ENCODE measurements at places on chromosomes 2 and 18.

DNA sequence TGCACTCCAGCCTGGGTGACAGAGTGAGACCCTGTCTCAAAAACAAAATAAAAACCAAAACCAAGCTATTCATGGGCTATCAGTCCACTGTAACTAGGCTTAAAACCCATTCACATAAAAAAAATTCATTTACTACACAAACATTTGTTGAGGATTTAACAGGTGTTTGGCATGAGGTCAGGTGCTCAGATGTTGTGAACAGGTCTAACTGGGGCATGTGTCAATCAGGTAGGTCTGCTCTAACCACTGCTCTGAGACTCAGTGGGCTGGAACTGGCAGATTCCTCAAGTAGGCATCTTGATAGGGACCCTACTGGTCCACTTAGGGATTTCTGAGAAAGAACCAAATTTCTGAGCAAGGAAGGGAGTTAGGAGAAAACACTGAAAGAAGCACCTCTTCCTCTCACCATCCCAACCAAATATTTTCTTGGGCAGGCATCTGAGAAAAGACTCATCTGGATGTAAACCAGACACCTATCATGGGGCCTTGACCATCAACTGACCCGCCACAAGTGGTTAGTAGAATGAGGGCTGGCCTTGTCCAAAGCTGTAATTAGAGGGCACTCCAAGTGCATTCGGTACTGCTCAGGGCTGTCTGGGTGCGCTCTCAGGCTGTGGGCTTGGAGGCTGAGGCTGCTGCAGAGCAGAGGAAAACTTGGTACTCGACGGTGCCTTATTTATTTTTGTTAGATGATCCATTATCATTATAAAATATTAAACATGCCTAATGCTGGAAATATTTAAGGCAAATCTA lies 33.9 kb downstream of the WIPF1 start:
- no peak for DNase-seq

- no peak for DNase-seq
These were observed 969.7 kb downstream of the DCDC2C start for GRCh38 chr2:4673025-4673489.

DNA sequence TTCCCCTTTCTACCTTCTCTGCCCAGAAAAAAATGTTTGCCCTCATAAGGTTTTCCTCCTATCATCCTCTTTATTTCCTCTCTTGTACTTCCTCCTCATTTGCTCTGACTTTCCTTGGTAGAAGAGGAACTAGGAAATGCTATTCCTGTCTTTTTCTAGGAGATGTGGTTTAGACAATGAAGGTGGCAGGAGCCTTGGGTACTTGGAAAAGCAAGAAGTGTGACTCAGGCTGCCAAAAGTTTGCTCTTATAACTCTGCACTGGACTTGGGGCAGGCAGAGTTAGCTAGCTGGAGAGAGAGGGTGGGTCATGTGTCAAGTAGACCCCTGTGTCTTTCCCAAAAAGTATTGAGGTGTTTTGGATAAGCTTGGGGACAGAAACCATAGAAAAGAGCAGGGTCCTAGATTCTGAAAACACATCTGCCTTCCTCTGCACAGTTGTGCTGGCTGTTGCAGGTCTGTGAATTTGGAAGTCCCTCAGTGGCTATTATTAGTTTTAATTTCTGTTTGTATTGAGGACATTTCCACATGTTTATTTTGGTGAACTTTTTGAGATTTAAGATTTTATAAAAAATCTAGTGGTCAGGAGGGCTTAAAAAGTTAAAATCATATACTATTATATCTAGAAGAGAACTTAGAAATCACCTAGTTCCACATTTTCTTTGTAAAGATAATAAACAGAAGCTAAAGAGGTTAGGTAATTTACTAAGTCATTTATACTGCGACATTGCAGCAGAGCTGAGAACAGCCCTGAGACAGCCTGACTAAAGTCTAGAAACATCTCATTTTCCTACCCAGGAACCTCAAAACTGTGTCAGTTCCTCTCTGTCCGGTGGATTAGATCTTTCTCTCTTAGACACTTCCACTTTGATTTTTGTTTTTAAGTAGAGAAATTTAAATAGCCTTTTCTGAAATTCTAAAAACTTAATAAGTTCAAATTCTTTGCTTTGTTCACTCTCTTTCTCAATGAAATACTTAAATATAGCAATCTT lies 16.0 kb downstream of the INSIG2 start:
- no peak for DNase-seq

- no peak for DNase-seq
These were observed 21.9 kb upstream of the MCFD2 start for GRCh38 chr2:46937471-46937901.

DNA sequence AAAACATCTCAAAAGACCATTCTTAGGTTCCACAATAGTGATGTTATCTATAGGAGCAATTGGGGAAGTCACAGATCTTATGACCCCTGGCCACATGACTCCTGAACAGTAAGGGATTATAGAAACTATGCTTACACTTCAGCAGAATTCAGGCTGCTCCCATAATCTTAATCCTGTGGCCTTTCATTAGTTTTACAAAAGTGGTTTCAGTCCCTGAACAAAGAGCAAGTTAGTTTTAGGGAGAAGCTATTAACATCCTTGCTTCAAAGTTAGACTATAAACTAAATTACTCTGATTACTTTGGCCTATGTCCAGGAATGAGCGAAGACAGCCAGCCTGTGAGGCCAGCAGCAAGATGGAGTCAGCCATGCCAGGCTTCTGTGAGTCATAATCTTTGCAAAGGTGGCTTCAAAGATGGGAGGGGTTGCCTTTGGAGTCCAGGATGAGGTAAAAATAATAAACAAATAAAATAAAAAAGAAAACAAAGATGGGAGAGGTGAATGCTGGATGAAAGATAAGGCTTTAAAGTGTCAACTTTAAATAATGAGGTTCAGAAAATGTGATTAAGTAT lies 168.7 kb upstream of the NDUFV2 start:
- no peak for DNase-seq

GRCh38 chr2:179890666-179891065 lies 29.3 kb upstream of the ZNF385B start:
- no peak for DNase-seq

- DNase-seq = no peak
These were observed 192.6 kb downstream of the SH3RF3 start for GRCh38 chr2:109321570-109321969.

DNA sequence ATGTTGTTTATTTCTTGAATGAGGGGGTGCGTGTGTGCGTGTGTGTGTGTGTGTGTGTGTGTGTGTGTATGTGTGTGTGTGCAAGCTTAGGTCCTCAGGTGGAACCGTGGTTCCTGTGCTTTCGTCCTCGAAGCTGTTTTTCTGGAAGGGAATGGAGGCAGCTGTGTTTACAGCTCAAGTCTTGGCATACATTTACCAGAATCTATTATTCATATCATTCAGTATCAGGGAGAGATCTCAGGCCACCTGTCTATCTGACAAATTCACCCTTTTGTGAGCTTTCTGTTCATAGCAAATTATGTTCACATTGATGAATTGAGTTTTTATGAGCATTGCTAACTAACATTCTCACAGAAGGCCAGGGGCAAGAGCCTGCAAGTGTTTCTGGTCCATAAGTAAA lies 550.4 kb downstream of the ARHGAP15 start:
- no peak for DNase-seq

- no peak for DNase-seq
These were observed 65.8 kb downstream of the ALPK2 start for GRCh38 chr18:58562999-58563667.

- no peak for DNase-seq
These were observed 19.4 kb downstream of the TTC27 start for GRCh38 chr2:32647180-32647651.

GRCh38 chr2:28904295-28904694 lies 9.8 kb downstream of the WDR43 start:
- no peak for DNase-seq

- DNase-seq = no peak
These were observed 232.9 kb upstream of the TANK start for GRCh38 chr2:160927324-160927723.

GRCh38 chr2:11419781-11420180 lies 46.2 kb downstream of the E2F6 start:
- no peak for DNase-seq

- DNase-seq = peak; percentile 70
These were observed 3.2 kb downstream of the TEKT4 start for GRCh38 chr2:94874277-94874997.

- no peak for DNase-seq
These were observed 4.0 kb downstream of the DOK1 start for GRCh38 chr2:74558284-74559230.

DNA sequence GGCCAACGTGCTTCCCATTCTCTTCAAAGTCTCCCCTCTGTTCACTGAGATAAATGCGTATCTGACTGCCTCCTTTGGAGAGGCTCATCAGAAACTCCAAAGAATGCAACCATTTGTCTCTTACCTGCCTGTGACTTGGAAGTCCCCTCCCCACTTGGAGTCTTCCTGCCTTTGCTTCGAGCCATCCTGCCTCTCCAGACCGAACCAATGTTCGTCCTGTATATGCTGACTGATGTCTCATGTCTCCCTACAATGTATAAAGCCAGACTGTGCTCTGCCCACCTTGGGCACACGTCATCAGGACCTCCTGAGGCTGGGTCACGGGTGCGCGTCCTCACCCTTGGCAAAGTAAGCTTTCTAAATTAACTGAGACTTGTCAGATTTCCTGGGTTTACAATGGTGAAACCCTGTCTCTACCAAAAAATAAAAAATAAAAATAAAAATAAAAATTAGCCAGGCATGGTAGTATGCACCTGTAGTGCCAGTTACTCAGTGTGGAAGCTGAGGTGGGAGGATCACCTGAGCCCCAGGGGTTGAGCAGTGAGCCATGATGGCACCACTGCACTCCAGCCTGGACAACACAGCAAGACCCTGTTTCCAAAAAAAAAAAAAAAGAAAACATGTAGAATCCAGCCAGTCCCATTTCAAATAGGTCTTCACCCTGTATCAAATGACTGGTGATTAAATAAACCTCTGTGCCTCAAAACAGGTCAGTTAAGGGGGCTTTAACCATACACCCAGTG lies 29.0 kb downstream of the HDLBP start:
- no peak for DNase-seq

- DNase-seq = no peak
These were observed 243.4 kb downstream of the SLC8A1 start for GRCh38 chr2:40208463-40208862.

GRCh38 chr2:58291726-58292438 lies 50.8 kb upstream of the FANCL start:
- no peak for DNase-seq

- DNase-seq = no peak
These were observed 131.7 kb upstream of the CDH20 start for GRCh38 chr18:61201511-61201910.

DNA sequence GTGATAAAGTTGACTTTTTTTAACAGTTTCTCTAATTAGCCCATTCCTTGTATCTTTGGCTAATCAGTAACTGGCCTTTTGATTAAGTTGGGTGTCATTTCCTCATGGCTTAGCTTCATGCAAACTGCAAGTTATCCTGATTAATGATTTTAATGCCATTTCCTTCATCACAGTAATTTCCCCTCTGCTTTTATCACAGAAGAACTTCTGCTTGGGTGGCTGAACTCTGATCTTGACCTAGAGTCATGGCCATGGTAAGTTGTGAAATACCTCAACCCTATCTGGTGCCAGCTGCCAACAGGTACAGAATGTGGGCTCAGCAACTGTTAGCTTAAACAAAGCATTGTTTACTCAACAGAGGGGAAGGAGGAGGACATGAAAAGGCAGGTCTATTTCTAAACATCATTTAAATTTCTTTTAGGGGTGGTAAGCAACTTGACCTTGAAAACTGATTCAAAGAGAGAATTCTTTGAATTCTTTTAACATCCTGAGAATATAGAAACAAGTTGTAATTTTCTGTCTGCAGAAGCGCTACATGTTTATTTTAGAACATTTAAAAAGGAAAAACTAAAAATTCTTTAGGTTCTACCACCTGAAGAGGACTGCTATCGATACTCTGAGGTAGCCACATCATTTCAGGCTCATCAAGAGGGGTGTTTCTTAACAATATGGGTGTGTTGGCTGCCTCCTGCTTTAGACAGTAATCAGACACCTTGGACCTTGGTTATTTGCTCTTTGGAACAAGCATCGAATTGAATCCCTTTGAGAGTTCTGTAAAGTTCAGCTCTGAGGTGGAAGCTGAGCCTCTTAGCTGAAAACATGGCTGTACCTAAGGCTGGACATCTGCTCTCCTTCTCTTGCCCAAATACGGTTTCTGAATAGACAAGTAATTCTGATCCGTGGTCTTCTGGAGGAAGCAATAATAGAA lies 39.7 kb downstream of the ANXA4 start:
- DNase-seq = no peak

DNA sequence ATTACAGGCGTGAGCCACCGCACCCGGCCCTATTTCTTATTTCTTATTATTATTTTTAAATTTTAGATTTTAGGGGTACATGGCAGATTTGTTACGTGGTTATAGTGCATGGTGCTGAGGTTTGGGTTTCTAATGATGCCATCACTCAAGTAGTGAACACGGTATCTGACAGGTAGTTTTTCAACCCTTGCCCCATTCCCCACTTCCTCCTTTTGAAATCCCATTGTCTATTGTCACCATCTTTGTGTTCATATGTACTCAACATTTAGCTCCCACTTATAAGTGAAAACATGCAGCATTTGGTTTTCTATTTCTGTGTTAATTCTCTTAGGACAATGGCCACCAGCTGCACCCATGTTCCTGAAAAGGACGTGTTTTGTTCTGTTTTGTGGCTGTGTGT lies 39.5 kb downstream of the TGIF1 start:
- DNase-seq = no peak

DNA sequence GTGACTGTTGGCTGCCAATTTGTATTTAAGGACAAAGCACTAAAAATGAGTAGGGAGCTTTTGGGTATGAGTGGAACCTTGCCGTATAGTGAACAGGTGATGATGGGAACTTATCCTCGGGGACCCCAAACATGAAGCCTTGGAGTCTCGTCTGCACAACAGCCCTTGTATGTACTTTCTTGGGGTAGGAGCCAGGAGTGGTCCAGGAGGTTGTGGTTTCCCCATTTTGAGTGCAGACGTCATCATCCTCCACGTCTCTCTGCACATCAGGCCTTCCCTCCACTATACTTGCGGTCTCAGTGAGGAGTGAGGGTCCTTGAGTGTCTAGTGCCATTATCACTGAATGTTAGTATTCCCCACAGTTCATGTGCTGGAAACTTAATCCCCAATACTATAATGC lies 101.5 kb upstream of the HS6ST1 start:
- no peak for DNase-seq

DNA sequence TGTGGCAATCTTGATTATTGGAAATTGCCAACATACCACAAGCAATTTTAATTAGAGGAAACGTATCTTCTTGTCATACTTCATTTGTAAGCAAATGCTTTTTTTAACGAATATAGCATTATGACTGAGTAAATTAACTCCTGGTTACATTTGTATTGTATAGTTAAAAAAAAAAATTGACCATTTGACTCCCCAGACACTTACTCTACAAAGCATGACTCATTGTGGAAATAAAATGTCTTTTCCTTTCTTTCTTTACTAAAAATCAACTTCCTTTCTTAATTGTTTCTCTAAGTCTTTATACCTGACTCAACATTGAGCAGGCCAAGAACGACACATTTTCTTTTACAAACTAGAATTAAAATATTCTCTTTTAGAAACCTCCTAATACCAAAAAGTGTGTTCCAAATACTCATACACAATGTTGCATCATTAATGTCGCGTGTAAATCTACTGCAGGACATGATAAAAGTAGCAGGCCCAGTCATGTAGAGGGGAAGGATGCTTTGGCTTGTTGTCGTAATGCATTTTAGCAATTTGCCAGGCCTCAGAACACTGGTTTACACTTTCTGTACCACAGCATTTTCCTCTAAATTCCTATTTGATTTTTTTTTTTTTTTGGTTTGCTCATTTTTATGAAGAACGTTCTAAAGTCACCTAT lies 349.6 kb upstream of the KCNH7 start:
- no peak for DNase-seq

All from stimulated activated CD4-positive, alpha-beta T cell treated with anti-CD3 and anti-CD28 coated beads, Interleukin-4, amount 100 ng/mL, for 48 hours (primary cell).